Activated naive CD4-positive, alpha-beta T cell treated with anti-CD3 and anti-CD28 coated beads, Interleukin-2, amount 10 ng/mL, durations not matched to agents 7 days and 5 days (primary cell): ENCODE measurements at places on chromosomes 4 and X.

DNA sequence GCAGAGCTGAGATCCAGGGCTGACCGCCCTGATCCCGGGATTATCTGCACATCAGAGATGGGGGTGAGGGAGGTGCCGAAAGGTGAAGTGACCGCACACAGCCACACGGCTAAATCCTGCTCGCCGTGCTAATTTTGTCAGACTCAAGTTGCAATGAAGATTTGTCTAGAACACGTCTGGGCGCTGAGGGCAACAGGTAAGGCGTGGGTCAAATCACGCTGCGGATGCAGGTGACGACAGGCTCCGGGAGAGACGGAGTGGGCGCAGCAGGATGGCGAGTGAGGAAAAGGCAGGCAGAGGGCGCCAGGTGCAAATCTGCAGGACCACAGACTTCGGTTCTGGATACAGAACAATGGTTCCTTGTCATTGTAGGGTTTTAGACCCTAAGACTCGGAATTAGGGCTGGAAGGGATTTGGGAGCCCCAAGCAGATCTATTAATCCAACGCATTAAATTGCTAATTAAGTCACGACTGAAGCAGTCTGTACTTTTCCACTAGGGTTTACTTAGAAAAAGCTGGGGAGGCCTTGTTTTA, 1.9 kb upstream of the TBC1D14 start:
- H3K27ac ChIP-seq = no peak overlapping the region
- DNase-seq = peak; percentile 47

GRCh38 chr4:38491854-38492478, 172.0 kb upstream of the KLF3 start:
- H3K27ac ChIP-seq = no peak overlapping the region
- H3K27me3 ChIP-seq = peaks cover 8% of the 10 kb centered on the region
- no peak for DNase-seq
- no peaks in the 10 kb centered on the region for H3K36me3 ChIP-seq

DNA sequence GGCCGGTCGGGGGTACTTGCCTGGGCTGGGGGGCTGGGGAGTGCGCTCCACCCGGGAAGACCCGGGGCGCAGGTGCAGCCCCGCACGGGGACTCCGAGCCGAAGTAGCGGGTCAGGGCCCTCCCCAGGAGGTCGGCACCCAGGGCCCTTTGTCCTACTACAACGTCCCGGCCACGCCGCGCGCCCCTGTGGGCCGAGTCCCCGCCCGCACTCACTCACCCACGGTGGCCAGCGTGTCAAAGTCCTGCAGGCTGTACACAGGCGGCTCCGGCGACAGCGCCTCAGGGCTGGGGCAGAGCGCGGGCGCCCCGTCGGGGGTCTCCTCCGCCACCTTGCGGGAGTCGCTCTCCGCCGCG, 602 bp downstream of the PRKX start:
- peaks cover 34% of the 10 kb centered on the region for H3K4me1 ChIP-seq
- peak overlapping the region; percentile 89 for H3K4me3 ChIP-seq
- peaks cover 30% of the 10 kb centered on the region for H3K36me3 ChIP-seq

DNA sequence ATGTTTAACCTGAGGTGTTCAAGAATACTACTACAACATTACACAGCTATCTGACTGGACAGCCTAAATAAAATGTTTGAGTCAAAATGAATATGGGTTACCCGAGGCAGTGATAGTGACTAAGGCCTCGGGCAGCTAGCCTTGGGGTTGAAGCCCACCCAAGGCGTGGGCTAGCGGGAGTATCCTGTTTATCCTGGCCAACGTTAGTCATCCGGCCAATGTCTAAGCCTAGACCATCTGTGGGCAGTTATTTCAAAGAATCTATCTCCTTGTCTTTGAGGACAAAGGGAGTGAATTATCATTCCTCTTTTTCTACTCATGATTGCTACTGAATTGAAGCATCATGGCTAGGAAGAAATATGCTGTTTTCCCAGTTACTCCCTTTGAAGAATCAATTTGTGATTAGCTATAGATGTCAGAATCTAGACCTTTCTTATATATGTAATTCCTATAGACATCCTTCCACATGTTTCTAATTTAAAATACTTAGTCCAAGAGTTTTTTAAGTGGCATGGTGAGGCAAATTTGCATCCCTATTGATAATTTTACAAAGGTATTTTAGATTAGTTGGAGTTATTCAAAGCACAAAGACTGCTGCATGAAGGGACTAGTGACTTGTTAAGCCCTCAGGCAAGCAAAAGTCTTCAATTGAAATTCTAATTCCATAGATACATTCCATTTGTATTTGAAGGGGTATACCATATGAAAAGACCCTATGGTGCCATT, 6.0 kb upstream of the PDGFC start:
- no peaks in the 10 kb centered on the region for H3K4me1 ChIP-seq
- no peaks in the 10 kb centered on the region for H3K36me3 ChIP-seq
- DNase-seq = no peak
- H3K27me3 ChIP-seq = peaks cover 8% of the 10 kb centered on the region
- H3K27ac ChIP-seq = no peak overlapping the region

GRCh38 chr4:4555916-4556315, 14.1 kb upstream of the STX18 start:
- H3K4me3 ChIP-seq = no peak overlapping the region
- no peaks in the 10 kb centered on the region for H3K4me1 ChIP-seq
- H3K27ac ChIP-seq = no peak overlapping the region
- H3K36me3 ChIP-seq = peaks cover 9% of the 10 kb centered on the region

GRCh38 chr4:165461159-165461821, 82.5 kb downstream of the CPE start:
- no peak overlapping the region for H3K4me3 ChIP-seq
- H3K36me3 ChIP-seq = no peaks in the 10 kb centered on the region

DNA sequence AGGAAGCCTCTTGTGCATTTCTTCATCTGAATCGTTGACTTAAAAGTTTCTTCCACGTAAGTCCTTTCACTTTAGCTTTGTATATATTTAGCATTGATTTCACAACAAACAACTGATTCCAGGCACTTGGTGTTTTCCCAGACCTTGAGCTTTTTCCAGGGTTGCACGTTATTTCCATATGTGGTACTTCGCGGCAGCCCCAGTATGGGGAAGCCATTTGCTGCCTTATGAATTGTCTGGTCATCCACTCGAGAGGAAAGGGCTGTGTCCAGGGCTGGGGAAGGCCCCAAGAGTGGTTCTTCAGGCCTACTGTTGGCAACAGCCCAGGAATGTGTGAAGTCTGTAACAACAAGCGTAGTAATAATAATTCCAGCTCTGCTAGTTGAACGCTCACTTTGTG, 2.8 kb upstream of the TLR8 start:
- H3K36me3 ChIP-seq = no peaks in the 10 kb centered on the region
- peaks cover 4% of the 10 kb centered on the region for H3K27me3 ChIP-seq
- no peak for DNase-seq
- H3K4me1 ChIP-seq = peaks cover 3% of the 10 kb centered on the region

- H3K27me3 ChIP-seq = peaks cover 4% of the 10 kb centered on the region
- H3K27ac ChIP-seq = peak overlapping the region; percentile 71
- peaks cover 47% of the 10 kb centered on the region for H3K4me1 ChIP-seq
- peak overlapping the region; percentile 46 for H3K4me3 ChIP-seq
- no peak for DNase-seq
Measured at GRCh38 chrX:78650906-78651437, 8.2 kb downstream of the RTL3 start.

- no peak overlapping the region for H3K4me3 ChIP-seq
- DNase-seq = no peak
- H3K36me3 ChIP-seq = peaks cover 3% of the 10 kb centered on the region
- peaks cover 8% of the 10 kb centered on the region for H3K4me1 ChIP-seq
Measured at GRCh38 chr4:576991-577498, 950 bp upstream of the TMEM271 start.

DNA sequence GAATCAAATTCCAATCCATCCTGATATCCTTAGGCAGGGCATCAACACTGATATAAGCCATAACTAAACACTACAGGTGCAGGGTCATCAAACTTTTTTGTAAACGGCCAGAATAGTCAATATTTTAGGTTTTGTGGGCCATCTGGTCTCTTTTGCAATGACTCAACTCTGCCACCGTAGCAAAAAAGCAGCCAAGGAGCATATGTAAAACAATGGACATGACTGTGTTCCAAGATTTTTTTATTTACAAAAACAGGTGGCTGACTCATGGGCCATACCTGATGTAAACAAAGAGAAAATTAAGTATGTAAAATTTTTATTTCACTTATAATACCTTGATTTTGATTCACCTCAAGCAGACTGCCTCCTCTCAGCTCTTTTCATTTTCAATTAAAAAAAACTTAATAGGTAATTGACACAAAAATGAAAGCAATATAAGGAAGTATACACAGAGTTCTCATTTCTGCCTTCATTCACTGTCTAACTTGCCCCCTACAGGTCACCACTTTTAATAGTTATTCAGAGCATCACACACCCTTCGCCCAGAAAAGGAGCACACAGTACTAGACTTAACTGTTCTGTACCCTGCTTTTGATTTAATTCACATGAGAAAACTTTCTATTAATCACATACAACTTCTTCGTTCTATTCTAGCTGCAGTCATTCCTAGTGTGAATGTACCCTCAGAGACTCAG, 35.3 kb upstream of the GPM6B start:
- no peak overlapping the region for H3K4me3 ChIP-seq
- no peaks in the 10 kb centered on the region for H3K4me1 ChIP-seq
- no peak for DNase-seq
- H3K27me3 ChIP-seq = no peaks in the 10 kb centered on the region

DNA sequence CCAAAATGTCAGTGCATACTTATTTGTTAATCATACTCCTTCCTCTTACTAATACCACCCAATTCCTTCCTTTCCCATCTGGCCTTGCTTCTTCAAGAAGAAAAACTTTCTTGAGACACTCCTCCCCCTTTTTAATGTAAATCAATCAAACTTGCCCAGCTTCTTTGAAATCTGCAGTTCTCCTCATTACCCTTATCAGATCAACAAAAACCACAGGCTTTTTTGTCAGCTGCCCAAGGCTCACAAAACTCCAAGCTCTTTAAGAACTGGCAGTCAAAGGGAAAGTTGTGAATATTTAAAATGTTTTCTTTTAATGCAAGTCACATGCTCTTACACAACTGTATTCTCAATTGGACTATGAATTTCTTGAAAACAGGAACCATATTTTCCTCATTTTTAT, 11.3 kb upstream of the MYOZ2 start:
- no peaks in the 10 kb centered on the region for H3K27me3 ChIP-seq
- H3K36me3 ChIP-seq = no peaks in the 10 kb centered on the region
- H3K27ac ChIP-seq = no peak overlapping the region
- no peaks in the 10 kb centered on the region for H3K4me1 ChIP-seq
- no peak for DNase-seq

DNA sequence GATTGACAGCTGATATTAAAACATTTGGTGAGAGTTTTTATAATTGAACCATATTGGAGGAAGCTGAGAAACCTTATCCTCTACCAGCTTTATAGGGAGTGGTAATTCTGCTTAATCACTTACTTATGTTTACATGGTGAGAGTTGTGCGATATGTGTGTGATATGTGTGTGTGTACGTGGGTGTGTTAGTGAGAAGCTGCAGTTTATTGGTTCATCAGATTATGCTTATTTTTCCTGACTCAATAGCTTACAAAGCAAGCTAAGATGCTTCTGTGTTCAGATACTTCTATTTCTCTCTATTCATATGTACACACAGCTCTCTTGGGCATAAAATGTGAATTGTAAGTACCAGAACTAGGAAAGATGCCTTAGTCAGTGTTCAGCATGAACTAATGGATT, 343.7 kb downstream of the GRIA2 start:
- H3K4me3 ChIP-seq = no peak overlapping the region
- DNase-seq = no peak
- H3K36me3 ChIP-seq = no peaks in the 10 kb centered on the region

DNA sequence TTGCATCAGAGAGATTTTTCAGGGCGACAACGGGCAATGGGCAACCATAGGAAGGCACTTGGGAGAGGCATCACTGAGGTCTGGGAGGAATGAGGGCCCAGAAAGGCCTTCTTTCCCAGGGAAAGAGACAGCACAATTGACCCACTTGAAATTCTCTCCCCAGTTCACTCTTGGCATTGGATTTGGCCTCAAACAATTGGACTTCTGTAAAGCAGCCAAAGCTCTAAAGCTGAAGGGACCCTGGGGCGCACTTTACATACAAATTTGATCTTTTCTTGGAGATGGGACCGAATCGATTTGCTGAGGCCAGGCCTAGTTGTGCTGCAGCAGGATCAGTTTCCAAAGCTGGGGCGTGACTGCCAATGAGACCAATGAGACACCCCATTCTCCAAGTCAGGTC, 3.2 kb downstream of the ARHGAP36 start:
- H3K27me3 ChIP-seq = peaks cover 47% of the 10 kb centered on the region
- H3K4me1 ChIP-seq = no peaks in the 10 kb centered on the region
- no peak overlapping the region for H3K27ac ChIP-seq
- no peak for DNase-seq
- H3K36me3 ChIP-seq = no peaks in the 10 kb centered on the region

DNA sequence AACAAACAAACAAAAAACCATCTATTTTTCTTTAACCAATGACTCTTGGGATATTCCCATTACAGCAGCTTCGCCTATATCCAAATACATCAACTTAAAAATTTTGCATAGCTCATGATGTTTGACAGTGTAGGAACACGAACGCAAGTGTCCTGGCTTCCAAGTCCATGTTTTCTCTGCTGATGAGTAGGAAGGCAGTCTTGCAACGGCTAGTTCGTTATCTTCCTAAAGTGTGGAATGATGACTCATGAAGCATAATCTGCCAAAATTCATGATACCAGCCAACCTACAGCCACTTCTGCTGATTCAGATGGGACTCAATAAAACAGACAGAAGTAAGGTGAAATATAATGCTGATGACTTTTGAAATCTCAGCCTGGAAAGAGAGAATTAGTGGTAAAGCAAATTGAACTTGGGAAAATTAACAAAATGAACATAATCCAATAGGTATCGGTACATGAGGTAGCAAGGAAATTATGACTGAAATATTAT, 6.4 kb upstream of the SEPTIN11 start:
- H3K4me1 ChIP-seq = no peaks in the 10 kb centered on the region
- no peaks in the 10 kb centered on the region for H3K36me3 ChIP-seq
- no peak for DNase-seq
- H3K4me3 ChIP-seq = no peak overlapping the region
- H3K27me3 ChIP-seq = peaks cover 36% of the 10 kb centered on the region
- no peak overlapping the region for H3K27ac ChIP-seq

- H3K4me3 ChIP-seq = no peak overlapping the region
- H3K27me3 ChIP-seq = no peaks in the 10 kb centered on the region
- peaks cover 30% of the 10 kb centered on the region for H3K36me3 ChIP-seq
- no peak for DNase-seq
- H3K27ac ChIP-seq = no peak overlapping the region
- peaks cover 37% of the 10 kb centered on the region for H3K4me1 ChIP-seq
Measured at GRCh38 chr4:153579872-153580271, 104.2 kb upstream of the TLR2 start.

DNA sequence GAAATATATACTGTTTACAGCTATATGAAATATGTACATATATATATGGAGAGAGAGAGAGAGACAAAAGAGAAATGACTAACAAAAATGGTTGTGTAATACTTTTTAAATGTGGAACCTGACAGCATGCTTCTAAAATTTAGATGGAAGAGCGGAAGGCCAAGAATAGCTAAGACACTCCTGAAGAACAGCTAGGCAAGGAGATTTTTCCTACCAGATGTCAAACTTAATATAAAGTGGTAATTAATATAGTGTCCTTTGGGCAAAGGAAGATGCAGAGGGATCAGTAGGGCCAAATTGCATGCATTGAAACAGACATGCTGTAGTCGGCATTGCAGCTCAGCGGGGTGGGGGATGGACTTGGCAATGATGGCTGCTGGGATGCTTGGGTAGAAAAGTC, 45.2 kb downstream of the ADD1 start:
- H3K27ac ChIP-seq = no peak overlapping the region
- no peak overlapping the region for H3K4me3 ChIP-seq
- peaks cover 16% of the 10 kb centered on the region for H3K4me1 ChIP-seq
- no peak for DNase-seq
- no peaks in the 10 kb centered on the region for H3K27me3 ChIP-seq
- peaks cover 46% of the 10 kb centered on the region for H3K36me3 ChIP-seq

- H3K4me1 ChIP-seq = no peaks in the 10 kb centered on the region
- no peak for DNase-seq
- no peaks in the 10 kb centered on the region for H3K27me3 ChIP-seq
- no peak overlapping the region for H3K4me3 ChIP-seq
- H3K27ac ChIP-seq = no peak overlapping the region
Measured at GRCh38 chr4:177235026-177235425, 74.6 kb upstream of the NEIL3 start.
